Liver (tissue), 10 donors: ENCODE measurements at places on chromosomes 7 and 10.

DNA sequence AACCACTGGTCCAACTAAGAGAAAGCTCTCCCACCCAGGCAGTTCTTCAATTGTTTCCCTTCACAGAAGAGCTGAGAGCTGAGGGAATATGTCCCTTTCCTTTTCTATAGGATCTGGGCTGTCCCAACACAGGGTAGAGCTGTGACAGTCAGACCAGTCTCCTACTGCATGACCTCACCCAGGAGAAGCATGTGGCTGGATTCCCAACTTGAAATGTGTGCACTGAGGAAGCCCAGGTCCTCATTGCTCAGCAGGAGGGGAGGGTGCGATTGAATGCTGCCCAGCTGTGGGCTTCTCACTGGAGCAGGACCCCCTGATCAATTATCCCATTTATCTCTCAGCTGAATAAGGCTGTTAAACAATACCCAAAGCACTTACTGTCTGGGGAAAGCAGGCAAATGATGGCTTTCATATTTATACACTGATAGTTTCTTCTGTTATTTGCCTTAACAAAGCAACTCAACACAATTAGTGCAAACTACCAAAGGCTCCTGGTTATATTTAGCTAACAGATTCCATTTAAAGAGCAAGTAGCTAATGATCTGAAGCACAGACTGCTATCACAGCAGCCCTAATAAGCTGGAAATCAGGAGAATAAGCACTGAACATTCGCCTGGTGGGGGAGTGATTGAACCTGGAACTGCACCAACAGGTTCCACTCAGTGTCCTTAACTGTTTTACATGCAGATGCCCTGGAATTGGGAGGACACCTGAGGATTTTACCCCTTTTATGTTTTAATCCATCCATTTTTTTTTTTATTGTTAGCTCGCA, 508.8 kb downstream of the CCSER2 start:
- DNase-seq = no peak

DNA sequence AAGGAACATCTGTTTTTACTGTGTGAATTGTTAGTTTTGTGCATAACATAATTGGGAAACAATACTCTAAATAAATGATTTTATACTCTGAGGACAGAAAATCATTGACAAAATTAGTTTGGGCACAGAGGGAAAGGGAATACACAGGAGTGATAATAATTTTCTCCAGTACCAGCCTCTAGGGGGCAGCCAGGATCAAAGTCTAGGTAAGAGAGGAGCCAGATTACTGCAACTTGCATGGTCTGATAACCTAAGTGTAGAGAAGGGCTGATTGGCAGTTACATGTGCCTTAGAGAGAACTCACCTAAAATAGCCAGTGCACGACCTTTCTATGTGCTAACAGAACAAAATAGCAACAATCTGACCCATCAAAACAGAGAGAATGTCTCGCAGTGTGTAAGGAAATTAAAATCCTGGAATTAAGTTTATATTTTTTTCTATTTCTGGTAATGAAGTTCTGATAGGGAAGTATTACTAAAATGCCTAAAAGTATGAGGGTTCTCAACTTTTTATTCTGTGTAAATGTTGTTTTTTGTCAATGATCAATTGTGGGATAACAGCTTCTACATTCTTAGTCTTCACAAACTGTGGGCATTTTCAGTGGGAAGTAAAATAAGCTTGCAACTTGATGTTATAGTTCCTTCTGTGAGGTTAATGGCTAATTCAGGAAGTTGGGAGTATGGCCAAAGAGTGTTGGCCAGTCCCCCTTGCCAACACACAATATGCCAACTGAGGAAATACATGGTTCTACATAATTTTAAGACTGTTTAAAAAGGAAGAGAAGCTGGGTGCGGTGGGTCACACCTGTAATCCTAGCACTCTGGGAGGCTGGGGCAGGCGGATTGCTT, 66.4 kb downstream of the EXOC6 start:
- DNase-seq = peak; percentile 58

- DNase-seq = no peak
Observed at GRCh38 chr7:53101026-53101425, 65.6 kb downstream of the POM121L12 start.

- DNase-seq = no peak
Observed at GRCh38 chr10:119365773-119366599, 158.6 kb downstream of the GRK5 start.

- no peak for DNase-seq
Observed at GRCh38 chr7:155769701-155770100, 42.6 kb downstream of the SHH start.

GRCh38 chr10:123480845-123481244, 185.3 kb upstream of the GPR26 start:
- no peak for DNase-seq

DNA sequence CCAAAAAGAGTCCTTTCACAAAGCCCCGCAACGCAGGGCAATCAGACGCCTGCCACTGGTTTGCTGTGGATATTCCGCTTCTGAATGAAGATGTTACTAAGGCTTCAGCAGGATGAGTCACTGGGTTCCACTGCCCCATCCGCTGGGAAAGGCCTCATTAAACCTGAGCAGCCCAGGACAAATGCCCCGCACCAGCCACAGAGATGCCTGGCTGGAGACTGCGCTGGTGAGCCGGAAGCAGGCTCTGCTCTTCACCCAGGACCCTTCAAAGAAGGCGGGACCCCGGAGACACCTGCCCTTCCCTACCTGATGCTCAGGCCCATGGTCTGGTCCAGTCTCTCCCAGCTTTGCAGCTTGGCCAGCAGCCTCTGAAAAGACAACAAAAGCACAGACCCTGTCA, 19.8 kb downstream of the MAD1L1 start:
- DNase-seq = no peak

DNA sequence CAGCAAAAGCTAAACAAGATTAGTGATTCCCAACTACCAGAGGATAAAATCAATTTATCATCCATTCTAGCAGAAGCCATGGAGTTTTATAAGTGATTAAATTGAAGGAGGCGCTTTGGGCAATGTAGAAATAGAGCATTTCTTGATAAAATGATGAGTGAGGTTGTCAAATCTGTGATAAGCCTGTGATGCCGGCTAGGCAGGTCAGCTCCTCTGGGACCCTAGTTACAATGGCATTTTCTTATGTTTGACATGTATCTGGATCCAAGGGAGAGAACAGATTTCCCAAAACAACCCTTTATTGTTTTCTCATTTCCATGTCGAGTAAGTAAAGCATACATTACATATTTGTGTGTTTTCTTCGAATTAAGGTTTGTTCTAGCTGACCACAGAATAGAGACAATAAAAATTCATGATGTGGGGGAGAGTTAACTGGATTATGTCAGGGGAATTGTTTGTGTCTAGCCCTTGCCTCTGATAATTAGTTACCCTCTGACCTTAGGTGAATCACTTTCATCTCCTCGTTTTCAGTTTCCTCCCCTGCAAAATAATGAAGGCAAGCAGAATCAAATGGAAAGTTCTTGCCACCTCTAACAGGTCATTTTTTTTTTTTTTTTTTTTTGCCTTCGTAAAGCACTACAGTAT, 378.5 kb downstream of the CNTNAP2 start:
- no peak for DNase-seq

GRCh38 chr7:140239653-140239935, 62.8 kb upstream of the KDM7A start:
- no peak for DNase-seq

GRCh38 chr10:133466683-133467275, 13.0 kb downstream of the SCART1 start:
- no peak for DNase-seq

GRCh38 chr7:84384417-84384816, 189.8 kb upstream of the SEMA3A start:
- DNase-seq = no peak

DNA sequence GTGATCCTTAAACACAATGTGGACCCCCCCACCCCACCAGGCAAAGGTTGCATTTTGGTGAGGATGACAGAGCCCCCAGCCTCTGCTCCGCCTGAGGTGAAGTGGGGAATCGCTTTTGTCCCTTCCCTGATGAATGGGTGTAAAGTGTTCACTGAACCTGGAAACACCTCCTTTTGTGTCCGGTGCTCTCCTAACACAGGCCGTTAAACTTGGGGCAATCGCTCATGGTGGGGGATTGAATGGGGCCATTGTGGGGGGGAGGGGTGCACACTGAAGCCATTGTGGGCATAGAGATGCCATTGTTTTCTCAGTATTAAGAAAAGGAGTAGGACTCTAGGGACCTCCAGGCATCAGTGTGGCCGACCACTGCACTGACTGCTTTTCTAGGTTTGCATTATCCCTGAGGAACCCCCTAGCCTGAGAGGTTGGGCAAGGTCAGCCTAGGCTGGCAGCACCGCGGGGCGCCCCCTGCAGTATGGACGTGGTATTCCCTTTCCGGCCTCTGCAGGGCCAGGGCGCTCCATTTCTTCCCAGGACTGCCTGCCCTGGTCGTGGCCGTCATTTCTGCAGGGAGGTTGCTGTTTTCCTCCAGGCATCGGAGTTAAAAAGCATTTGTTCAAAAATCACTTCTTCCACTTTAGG, 158.3 kb downstream of the TCF7L2 start:
- peak; percentile 71 for DNase-seq

GRCh38 chr10:129277841-129278240, 189.2 kb upstream of the MGMT start:
- DNase-seq = no peak

DNA sequence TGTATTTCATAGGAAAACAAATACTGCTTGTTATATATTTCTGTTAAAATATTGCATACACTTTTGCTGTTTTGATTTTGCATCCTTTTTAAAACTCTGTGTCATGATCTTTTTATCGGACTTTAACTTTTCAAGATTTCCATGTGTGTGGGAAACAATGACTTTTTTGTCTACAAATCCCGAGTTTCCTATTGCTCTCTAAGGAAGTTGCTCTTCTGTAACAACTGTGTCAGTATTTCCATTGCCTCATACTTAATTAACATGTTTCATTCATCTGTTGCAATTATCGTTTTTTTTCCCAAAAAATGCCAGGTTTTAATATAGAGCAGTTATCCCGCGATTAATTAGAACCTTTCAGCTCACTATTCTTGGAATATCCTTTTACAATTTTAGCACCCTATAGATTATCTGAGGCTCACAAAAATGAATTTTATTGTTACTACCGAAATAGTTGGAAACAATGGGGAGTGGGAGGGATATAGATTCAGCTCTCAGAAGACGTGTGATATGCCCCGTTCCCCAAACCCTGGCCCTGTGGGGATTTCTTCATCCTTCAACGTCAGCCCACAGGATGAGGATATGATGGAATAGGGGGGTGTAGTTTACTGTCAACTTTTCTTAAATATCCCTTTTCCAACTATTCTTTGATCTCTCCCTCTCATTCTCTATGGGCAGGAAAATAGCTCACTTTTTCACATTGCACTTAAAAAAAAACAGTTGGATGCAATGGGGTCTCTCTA, 297.6 kb upstream of the IGFBP3 start:
- no peak for DNase-seq

GRCh38 chr10:103067956-103068355, 125.1 kb downstream of the NT5C2 start:
- no peak for DNase-seq

- no peak for DNase-seq
Observed at GRCh38 chr10:241966-242643, 106.8 kb downstream of the ZMYND11 start.

DNA sequence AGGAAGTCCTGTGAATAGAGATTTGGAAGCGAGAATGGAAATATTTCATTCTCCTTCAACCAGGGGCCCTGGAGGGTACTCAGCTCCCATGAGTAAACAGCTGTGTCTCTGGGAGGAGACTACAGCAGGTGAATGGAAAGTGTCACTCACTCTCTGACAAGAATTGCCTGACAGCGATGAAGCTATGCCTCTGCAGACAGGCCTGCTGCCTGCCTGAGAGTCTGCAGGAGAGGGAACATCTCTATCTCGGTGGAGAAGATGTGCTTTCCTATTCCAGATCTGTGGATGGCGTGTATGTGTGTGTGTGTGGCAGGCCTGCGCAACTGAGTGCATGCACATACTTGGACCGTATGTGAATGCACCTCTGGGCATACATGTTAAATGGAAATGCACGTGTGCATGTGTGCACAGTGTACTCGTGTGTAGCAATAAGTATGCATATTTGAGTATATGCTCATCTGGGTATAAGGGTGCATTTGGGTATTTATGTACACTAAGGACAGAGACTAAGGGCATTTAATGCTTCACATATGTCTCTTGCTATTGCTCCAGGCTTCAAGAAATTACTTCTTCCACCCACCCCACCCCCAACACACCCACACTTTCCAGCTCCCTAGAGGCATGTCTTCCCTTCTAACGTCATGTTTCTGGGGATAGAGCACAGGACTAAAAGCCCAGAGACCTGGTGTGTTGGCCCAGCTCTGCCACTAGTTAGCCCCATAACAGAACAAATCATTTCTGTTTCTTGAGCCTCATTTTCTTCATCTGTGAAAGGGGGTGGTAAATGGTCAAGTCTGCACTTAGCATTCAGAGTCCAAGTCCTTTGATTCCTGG, 4.6 kb upstream of the ADCYAP1R1 start:
- no peak for DNase-seq

- no peak for DNase-seq
Observed at GRCh38 chr7:42677751-42678699, 233.8 kb downstream of the C7orf25 start.

DNA sequence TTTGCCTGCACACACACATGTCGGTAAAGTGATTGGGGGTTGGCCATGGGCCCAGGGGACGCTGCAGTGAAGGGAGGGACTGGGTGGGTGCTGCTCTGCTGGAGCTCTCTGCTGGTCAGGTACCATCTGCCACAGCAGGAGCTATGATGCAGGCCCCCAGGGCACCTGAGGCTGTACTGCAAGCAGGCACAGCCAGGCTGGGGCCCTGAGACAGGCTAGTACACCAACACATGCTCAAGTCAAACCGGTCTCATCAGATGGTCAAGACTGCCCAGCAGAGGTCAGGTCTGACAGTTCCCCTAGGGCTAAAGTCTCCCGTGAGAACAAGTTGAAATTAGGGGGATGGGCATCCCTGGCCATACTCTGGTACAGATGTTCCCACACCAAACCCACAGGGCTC, 118.3 kb upstream of the THSD7A start:
- no peak for DNase-seq

DNA sequence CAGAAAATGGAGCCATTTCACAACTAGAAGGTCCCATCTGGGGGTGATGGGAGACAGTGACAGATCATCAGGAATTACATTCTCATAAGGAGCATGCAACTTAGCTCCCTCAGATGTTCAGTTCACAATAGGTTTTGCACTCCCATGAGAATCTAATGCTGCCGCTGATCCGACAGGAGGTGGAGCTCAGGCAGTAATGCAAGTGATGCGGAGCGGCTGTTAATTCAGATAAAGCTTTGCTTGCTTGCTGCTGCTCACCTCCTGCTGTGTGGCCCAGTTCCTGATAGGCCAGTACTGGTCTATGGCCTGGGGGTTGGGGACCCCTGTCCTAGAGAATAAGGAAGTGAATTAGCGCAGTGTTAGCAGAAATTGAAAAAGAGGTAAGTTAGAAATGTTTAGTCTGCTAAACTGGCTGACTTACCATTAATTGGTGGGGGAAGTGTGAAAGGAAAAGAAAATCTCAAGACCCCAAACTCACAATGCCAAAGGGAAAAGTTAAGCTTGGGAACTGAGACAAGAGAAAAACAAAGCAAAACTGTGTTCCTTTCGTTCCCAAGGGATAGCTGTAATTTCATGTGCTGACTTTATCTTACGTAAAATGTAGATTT, 76.4 kb downstream of the LYZL2 start:
- DNase-seq = no peak

- no peak for DNase-seq
Observed at GRCh38 chr10:26746061-26746460, 48.6 kb downstream of the PDSS1 start.

- DNase-seq = peak; percentile 44
Observed at GRCh38 chr10:52308251-52309031, 5.6 kb upstream of the DKK1 start.
